ENCODE measurements at places on chromosomes 6 and 20. TPM values are rescaled to one million over a fixed set of nuclear protein-coding genes. Genes with fewer than 3 reads are reported as not detected.

DNA sequence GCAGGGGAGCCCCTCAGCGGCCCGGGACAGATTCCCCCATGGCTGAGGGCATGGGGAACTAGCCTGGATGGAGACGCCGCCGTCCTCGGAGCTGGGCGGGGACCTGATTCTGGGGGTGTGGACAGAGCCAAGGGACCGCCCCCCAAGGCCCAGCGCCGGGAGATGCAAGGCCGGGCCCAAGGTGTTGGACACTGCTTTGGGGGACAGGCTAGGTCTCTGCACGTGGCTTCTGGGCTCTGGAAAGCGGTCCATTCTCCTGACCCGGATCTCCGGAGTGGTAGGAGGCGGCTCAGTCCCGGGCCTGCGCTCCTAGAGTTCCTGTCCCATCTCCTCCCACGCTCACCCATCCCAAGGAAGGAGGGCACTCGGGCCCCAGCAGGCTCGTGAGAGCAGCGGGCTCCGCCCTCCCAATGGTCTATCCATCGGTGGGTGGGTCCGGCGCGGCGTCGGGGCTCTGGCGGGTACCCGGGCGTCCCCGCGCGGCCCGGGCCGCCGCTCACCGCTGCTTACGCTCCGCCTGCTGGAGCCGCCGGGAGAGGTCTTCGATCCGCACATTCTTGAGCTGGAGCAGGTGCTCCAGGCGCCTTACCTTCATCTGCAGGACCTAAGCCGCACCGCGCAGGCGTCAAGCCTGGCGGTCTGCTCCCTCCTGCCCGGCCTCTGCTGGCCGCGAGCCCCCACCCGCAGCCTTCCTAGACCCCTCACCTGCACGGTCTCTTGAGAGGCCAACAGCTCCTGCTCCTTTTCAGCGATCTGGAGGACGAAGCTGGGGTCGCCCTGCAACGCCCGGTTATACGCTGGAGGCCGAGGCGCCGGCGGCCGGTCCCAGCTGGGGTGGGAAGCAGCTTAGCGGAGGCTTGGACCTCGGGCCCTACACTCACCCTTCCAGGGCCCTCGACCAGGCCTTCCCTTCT, 3.3 kb downstream of the SPEF1 start:
- peak; percentile 58 for DNase-seq

DNA sequence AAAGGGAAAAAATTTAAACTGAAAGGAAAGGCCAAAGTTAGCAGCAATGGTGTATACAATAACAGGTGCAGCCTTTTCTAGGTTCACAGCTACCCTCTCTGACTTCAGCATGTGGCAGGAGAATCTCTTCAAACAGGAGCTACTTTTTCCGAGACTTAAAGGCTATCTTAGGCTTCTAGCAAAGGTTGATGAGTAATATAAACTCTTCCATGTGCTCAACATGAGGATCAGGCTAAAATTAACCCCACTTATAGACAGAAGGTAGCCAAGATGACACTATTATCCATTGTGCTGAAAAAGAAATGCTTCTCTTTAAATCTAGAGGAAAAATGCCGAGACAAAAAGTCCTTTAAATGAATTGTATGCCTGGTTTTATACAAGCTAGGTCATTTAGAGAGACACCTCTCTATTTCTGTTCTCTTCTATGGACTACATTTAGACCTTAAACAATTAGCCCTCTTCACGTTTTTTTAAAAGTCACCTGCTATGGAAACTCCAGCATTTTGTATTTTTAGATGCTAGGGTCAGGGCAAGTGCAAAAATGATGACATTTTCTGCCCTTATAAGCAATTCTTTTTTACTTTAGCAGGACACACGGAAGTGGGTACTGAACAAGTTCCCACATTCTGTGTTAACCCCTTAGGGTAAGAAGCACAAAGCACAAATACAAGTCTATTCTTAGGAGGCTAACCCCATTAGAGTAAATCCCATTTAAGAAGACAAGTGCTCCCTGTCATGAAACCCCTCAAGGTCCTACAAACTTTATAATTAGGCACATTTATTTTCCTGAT, 216.8 kb upstream of the CITED2 start:
- DNase-seq: no peak

- DNase-seq: no peak
Observed at GRCh38 chr20:3223994-3224680, 14.8 kb downstream of the ITPA start.

DNA sequence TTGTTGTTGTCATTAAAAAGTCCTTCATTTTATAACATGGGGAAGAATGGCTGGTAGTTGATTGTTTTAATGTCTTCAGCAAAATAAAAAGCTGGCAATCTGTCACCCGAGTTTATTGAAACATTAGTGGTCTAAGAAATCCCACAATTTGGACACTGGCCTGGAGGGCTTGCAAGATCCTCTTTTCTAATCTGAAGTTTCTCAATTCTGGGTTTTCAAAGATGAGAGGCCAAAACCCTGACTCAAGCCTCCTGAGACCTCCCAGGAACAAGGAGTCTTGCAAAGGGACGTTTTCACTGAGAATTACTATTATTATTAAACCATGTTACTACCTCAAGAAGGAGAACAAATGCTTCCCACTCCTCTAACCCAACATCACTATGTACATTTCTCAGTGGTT, 19.5 kb downstream of the MAP1LC3A start:
- DNase-seq: no peak

DNA sequence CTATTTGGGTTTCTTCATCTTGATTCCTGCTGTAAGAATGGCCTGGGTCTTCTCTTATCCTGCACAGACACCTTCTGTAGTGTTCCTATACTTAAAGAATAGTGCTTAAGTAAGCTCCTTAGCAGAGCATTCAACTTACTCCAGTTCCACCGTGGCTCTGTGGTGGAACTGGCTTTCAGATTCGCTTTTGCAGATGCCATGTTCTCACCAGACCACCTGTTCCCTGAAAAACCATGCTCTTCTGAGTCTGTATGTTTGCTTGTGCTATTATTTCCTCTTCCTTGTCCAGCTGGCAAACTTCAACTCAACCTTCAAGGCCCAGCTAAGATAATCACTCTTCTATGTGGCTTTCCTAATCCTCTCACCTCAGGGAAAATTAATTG, 4.9 kb downstream of the ELMO2 start:
- peak; percentile 63 for DNase-seq

- DNase-seq: no peak
Observed at GRCh38 chr20:32287231-32287638, 9.8 kb downstream of the KIF3B start.

DNA sequence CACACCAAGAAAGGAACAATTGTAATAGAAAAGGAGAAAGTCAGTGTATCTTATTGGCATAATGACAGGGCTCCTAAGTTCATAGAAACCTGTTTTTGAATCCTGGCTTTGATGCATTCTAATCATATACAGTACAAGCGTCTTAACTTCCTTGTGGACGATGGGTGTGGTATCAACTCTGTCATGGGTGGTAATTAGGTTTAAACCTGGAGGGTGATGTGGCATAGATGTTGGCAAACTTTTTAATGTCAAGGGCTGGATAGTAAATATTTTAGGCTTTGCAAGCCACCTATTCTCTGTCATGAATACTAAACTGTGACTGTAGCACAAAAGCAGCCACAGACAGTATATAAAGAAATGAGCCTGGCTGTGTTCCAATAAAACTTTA, 138.7 kb upstream of the EDN1 start:
- DNase-seq: no peak

PXMP4 gene
- 1.3 TPM for total RNA-seq

HLA-DOB gene
- not detected for total RNA-seq

RPS6KA2 gene
- total RNA-seq: 14.7 TPM
